ENCODE measurements at places on chromosomes 3 and 15.

DNA sequence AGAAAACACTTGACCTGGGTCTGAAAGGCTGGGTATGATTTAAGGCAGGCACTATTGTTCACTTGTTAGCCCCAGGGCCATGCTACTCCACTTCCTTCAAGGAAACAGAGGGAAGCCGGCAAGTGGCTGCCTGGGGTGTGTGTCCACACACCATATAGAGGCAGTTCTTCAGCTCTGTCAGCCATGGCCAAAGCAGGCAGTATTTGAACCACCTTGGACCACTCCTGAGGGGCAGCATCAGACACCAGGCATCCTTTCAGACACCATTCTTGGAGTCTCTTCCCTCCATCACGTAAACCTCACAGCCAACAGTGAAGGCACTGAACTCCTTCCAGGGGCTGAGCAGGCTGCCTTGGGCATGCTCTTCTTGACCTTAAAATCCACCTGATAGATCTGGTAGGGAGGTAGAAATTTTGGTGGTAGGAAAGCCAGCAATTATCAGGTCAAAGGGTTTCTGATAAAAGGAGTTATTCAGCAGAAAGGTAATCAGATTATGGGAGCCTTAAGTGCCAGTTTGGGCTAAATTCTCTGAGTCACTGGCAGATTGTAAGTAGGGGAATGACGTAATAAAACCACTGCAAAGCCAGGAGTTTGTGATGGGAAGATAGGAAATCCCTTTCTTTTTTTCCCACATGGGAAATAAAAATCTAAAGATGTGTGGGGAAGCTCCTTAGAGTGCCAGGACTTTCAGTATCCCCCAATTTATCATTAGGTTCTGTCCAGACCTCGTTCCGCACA, 20.2 kb downstream of the TGFBR2 start:
- DNase-seq, result no peak

GRCh38 chr15:62505762-62506161, 340.7 kb upstream of the C2CD4B start:
- no peak for DNase-seq

DNA sequence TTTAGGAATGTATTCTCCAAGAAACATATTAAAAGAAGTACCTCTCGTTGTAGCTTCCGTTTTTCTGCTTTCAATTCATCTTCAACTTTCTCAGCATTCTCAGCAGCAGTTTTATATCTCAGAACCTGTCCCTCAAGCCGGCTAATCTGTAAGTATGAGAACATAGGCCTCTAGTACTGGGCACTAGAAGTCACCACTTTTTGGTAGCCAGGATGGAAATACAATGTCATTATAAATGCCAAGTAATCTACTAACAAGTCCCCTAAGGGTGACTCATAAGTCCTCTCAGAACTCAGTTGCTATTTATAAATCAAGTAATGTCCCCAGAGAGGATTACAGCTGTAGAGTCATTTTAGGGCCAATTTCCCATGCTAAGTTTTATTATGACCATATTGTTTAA, 61.1 kb downstream of the MLH1 start:
- no peak for DNase-seq

GRCh38 chr15:101615986-101616848, 36.0 kb downstream of the TM2D3 start:
- no peak for DNase-seq

DNA sequence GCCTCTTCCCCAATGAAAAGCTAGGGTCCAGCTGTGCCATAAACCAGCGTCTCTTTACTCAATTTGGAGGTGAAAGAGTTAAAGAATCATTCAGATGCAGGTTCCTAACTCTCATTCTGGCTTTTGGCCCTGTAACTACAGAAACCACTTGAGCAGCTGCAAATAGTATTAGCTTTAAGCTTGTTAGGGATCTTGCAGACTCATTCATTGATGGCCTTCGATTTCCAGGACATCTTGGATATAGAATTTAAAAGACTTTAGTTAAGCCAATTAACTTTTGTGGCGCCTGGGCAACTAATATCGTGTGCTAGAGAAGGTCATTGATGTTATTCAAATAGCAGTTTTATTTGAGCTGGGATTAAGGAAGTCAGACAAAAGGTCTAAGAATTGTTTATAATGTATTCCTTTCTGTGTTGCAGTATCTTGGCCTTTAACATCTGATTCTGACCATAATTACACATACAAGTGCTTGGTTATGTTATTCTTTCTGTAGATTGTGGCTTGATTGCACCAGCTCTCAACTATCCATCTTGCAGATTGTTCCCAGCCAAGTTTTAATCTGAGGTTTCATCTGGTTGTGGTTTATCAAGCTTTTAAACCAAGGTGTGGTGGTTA, 185.3 kb downstream of the CACNA2D3 start:
- no peak for DNase-seq

GRCh38 chr3:185646382-185647133, 60.5 kb downstream of the SENP2 start:
- no peak for DNase-seq

GRCh38 chr15:67691450-67691849, 133.9 kb upstream of the SKOR1 start:
- DNase-seq, result no peak

DNA sequence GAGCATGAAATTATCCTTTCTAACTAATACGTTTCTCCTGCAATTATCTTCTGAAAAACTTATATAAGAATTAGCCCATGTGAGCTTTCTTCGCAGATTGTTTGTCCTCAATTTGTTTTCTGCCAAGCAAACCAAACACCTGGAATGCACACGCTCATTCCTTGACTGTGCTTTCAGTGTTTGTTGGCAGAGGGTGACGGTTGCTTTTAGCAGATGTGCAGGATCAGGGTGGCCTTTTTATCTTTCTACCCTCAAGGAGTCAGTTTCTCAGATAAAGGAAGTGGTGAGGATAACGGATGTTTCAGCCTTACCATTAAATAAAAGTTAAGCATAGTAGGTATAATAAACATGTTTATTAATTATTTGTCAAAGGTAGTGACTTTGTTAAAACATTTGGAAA, 15.2 kb downstream of the ARPP21 start:
- no peak for DNase-seq

- no peak for DNase-seq
Measured at GRCh38 chr15:69706353-69707097, 253.9 kb downstream of the RPLP1 start.

- DNase-seq, result no peak
Measured at GRCh38 chr3:66822186-66823008, 175.7 kb upstream of the KBTBD8 start.

DNA sequence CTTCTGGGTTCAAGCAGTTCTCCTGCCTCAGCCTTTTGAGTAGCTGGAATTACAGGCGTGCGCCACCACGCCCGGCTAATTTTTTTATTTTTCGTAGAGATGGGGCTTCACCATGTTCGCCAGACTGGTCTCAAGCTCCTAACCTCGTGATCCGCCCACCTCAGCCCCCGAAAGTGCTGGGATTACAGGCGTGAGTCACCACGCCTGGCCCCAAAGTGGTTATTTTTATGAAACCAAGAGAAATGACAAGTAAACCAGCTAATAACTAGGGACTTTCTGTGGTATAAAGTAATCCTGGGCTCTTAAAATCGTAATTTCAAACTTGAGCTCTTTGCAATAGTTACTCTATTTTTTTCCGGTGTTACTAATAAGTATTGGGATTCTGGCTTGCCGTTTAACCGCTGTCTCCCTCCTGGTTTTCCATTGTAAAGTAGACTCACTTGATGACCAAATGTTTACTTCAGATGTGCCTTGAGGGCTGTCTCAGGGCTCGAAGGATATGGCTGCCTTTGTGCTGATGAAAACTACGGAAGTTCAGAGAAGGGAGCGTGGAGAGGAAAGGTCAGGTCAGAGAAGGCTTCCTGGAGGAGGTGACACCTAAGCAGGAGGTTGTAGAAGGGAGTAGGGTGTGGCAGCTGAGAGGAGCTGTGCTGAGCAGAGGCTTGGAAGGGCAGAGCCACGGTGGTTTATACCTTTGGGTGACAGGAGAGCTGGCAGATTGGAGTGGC, 4.2 kb downstream of the ZSCAN2 start:
- DNase-seq, result no peak

- no peak for DNase-seq
Measured at GRCh38 chr3:101271728-101272127, 48.6 kb downstream of the IMPG2 start.

- no peak for DNase-seq
Measured at GRCh38 chr3:162338514-162338913, 841.9 kb downstream of the OTOL1 start.

- DNase-seq, result no peak
Measured at GRCh38 chr3:39127269-39127907, 19.9 kb downstream of the TTC21A start.

DNA sequence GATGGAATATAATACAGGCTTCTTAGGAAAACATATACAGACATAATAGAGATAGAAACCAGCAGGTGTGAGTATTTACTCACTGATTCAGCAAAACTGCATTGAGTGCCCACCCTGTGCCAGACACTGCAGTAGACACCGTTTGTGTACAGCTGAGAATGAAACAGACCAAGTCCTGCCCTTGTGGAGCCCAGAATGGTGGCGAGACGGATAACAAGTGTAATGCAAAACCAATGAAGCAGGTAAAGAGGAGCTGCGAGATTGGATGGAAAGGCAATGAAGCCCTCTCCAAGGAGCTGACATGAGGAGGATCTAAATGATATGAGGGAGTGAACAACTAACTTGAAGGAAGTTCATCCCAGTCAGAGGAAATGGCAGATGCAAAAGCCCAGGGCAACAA, 256.4 kb downstream of the MEX3B start:
- DNase-seq, result no peak

GRCh38 chr3:47149339-47149933, 14.5 kb downstream of the SETD2 start:
- DNase-seq, result no peak

DNA sequence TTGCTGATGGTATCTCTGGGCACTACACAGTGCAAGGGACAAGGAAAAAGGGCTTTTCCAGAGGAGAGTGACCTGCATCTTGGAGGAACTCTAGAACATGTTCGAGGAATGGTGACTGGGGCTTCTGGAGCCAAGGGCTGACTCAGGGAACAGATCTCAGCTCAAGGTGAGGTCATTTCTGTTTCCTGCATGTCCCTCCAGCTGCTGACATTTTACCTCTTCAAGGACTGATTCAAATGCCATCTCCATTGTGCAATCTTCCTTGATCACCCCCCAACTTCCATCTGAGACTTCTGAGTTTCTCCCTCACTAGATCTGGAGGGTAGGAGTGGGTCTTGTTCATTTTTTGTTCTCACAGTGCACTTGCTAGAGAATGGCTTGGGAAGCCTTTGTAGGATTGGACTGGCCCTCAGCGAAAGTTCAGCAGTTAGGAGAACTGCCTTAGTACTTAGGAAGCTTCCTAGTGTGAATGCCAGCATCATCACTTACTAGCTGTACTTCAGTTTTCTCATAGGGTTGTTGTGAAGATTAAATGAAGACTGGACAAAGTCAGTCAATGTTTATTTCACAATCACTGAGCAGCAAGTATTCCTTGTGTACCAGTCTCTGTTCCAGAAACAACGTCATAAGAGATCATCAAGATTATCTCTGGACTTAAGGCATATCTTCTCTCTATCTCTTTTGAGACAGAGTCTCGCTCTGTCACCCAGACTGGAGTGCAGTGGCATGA, 2.6 kb upstream of the IDH3A start:
- DNase-seq, result no peak

- no peak for DNase-seq
Measured at GRCh38 chr15:25789616-25789999, 73.5 kb downstream of the ATP10A start.

DNA sequence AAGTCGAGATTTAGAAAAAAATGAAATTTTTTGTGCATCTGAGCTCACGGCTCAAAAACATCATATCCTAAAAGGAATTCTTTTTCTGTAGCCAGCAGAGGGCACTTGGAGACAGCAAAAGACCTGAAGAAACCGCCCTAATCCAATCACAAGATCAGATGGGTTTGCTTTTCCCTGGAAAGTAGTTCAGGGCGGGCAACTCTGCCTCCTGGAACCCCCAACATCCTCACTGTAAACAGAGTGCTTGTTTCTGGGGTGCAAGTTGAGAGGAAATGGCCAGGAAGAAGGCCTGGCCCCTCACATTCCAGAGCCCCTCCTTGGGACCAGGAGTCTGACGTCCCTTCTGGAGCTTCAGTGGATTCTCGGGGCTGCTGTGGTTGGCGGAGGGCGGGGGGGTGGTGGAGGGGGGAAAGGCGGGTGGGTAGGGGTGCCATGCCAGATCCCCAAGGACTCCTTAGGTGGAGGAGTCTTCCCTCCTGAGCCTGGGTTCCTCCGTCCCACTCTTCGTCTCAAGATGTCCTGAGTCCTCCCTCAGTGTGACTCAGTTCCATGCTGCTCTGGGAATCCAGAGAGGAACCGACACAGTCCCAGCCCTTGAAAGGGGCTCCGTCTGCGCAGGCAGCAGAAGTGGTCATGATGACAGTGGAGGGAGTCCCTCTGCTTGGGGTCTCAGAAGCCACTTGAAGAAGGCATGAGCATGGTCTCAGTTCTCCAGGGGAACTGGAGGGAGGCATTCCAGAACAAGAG, 35.9 kb downstream of the CCK start:
- no peak for DNase-seq

- no peak for DNase-seq
Measured at GRCh38 chr3:58666683-58667082, at the start of gene FAM3D. FAM3D (minus strand) TSS chr3:58666774; CDS start chr3:58655563, 11,211 bp downstream.

DNA sequence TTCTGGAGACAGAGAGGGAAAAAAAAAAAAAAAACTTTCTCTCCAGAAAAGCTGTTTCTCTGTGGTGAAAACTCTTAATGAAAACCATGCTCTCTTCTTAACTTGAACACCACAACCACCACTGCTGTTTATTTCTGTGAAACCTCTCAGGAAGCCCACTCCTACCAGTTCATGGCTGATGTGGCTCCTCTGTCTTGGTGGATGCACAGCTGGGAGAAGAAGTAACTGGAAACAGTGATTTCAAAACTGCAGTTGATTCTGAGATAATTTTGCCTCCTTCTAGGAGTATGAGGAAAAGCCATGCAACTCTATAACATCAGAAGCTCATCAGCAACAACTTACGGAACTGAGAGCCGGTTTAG, 40.2 kb upstream of the PYGO1 start:
- DNase-seq, result no peak

GRCh38 chr3:156304406-156304805, 184.0 kb downstream of the KCNAB1 start:
- DNase-seq, result no peak

DNA sequence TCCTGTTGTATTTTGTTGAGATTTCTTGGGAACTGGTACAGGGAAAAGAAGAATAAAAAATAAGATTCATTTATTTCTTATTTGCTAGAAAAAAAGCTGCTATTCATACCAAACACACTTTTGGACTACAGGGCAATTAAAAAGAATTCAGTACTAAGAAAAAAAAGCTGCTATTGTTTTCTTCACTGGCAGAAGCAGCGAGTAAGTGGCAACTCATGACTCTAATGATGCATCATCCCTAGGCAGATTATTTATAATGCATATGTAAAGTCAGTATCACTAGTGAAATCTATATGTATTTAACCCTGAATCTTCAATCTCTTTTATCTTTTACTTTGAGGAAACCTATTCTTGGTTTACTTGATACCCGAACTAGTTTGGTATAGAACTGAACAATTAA, 15.2 kb downstream of the PFN2 start:
- no peak for DNase-seq

Data from upper lobe of right lung (tissue), 1 donor.